ENCODE measurements at places on chromosomes 7 and 10. TPM values are rescaled to one million over a fixed set of nuclear protein-coding genes. Genes with fewer than 3 reads are reported as not detected.

Gene PIK3AP1
- 5.9 TPM for total RNA-seq

Gene TMEM229A
- total RNA-seq: not detected

Gene CFAP43
- 0.25 TPM for total RNA-seq

Gene VPS37D
- total RNA-seq: 5.4 TPM

Gene TAS2R5
- 6.1 TPM for total RNA-seq

Gene TLL2
- total RNA-seq: 0.25 TPM

Gene CALML3
- total RNA-seq: 50.6 TPM

Gene AKR1C4
- total RNA-seq: not detected

All from vagina (tissue), 2 donors.